ENCODE measurements at places on chromosomes 13 and 19. TPM values are rescaled to one million over a fixed set of nuclear protein-coding genes. Genes with fewer than 3 reads are reported as not detected.

Gene FAM124A
- total RNA-seq, result 11.5 TPM

Gene IRF2BP1
- 14.0 TPM for total RNA-seq

DNA sequence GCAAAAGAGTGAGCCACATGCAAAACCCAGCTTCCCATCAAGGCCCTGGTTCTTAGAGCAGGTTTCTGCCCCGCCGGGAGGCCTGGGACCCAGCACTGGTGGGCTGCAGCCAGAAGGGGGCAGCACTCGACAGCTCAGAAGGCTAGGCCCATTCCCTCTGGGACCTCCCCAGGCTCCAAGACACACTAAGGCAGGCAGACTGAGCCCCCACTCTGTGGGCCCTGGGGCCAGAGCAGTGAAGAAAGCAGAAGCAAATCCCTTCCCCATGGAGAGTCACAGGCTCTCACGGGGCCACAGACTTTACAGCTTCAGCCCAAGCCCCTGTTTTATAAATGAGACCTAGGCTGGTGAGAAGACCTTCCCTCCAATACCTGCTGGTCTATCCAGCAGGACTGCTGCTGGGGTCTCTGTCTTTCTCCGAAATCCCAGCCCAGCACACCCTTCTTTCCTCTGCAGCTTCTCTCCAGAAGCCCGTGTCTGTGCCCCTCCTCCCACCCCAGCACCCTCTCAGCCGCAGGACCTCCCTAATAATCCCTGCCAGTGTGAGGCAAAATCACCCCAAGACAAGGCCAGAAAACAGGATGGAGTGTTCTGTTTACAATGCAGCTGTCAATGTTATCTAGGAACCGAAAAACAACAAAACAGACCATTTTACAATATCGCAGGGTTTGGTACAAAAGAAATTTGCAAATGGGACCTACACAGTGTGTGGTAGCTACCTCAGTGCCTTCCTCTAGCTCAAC, 109.3 kb downstream of the ABCC4 start:
- DNase-seq, result no peak

DNA sequence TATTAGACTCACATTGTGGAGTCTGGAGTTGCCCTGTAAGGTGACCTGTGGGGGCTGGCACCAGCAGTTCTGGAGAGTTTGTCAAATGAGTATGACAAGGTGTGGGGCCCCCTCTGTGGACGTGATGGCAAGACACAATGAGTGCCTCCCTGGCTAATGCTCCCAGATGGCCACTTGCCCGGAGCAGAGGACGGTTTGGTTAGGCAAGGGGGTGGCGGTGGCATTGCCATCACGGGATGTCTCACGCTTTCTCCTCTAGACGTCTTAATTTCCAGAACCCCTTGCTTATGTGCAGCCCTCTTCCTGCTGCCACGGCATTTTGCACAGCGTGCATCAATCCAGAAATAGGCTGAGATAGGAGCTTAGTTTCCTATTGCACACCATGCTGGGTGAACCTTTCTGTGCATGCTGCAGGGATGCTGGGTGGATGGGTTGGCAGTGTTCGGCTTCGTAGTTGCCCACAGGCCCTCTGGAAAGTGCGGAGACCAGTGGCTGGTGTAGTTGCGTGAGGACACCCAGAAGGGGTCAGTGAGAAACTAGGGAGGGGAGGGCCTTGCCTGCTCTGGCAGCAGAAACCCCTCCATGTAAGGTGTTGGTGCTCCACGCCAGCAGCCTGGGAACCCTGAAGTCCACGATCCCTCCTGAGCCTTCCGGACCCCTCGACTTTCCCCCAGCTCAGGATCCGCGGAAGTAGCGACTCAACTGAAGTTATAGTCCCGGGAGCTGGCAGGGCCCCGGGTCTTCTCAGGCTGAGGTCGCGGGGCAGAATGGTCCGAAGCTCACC, 18.1 kb upstream of the LRP3 start:
- no peak for DNase-seq

GRCh38 chr13:24273926-24274325, 35.5 kb upstream of the C1QTNF9 start:
- DNase-seq, result no peak

- DNase-seq, result no peak
These were observed 5.8 kb upstream of the VWA8 start for GRCh38 chr13:41966671-41967070.

DNA sequence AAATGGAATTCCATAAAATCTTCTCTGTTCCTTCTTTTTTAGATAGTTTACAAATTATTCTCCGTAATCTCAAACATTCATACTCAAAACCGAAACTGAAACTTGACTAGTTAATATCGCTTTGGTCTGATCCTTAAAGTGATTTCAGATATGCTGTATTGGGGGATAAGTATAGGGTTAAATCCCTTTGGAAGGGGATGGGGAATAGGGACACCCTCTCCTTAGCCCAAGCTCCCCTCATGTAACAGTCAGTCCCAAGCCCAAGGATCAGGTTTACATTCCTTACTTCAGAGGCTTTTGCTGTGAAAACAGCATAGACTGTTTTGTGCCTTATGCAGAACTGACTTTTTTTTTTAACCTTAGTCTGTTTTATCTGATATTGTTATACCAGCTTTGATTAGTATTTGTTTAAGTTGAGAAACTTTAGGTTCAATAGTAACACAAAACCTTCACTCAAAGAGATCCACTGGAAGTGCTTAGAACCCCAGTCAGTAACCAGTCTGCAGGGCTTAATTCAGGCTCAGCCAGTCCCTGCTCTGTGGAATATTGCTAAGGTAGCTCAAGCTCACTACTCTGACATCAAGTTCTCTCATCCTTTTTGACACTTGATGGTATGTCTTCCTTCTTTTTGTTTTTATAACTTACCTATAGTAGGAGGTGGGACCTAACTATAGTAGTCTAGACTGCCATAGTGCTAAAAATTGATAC, 10.5 kb downstream of the CDADC1 start:
- DNase-seq, result no peak

DNA sequence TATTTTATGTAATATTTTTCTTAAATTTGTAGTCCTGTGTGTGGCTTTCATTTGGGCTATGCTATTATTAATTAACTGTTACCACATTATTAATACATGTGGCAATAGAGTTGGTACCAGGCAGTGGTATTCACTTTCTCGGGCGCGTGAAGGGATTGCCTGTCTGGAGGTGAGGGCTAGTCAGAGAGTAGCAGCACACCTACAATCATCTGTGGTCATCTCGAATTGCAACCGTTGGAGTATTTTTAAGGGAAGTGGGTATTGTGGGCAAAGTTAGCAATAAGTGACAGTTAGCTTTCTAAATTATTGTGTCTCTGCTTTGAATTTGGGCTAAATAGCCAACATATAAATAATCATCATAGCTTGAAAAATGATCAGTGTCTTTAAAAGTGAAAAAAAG, 20.0 kb upstream of the GPR18 start:
- no peak for DNase-seq

Measured in mesenteric fat pad (tissue), 1 donor.